ENCODE measurements at places on chromosomes 1 and 21.

GRCh38 chr1:189226779-189227178 lies 1250.9 kb downstream of the BRINP3 start:
- DNase-seq, result no peak

DNA sequence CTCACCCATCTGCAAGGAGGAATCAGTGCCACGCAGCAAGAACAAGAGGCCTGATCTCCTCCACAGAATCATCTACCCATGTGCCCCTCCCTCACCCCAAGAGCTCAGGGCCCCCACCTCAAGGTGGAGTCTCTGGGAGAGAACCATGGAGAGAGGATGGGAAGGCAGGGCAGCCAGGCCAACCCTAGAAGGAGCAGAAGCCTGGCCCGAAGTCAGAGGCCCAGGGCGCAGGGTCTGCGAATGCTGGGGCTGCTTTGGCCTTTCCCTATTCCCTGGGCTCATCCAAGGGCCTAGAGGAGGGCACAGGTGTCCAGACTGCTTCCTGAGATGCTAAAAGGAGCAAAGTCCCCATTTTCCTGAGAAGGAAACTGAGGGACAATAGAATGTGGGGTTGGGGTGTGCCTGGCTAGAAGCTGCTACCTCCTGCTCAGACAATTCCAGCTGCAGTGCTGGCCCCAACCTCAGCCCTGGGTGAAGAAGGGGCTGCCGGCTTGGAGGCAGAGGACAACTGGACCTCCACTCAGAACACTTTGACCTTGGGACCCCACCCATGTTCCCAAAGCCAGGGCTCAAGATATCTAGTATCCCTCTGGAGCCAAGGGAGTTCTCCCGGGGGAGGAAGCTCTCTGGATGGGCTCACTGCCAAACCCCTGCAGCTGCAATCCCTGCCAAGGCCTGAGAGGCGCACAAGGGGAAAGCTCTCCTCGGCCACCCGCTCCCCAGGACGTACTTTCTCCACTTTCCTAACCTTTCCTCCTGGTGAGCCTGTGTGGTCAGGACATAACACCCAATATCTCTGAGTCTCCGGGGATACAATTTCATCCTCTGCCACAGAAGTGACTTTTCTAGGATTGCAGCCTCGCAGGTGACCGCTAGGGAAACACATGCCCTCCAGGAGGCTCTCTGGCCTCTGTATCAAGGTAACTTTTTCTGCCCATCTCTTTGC lies 16.6 kb upstream of the LEMD1 start:
- no peak for DNase-seq

DNA sequence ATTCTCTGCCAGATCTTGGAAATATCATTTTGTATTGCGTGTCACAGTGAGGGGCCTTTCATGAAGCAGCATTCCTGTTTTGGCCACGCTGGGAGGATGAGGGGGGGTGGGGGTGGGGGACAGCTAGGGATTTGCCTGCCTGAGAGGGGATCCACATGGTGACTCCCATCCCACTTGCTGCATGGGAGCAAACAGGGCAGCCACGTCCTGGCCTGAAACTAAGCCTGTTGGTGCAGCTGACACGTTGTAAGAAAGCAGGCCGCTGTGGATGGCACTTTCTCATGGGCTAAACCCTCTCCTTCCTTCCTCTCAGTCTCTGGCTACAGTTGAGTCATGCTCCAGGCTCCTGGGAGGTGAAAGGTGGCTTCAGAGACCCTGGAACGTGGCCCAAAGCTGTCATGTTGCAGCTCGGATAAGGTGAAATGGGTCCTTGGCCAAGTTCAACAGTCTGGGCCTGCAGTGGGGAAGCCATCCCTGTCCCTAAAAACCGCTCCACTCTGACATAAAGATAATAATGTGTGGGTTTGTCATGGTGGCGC lies 346.7 kb upstream of the VAMP3 start:
- no peak for DNase-seq

GRCh38 chr1:236413688-236414087 lies 19.6 kb downstream of the EDARADD start:
- no peak for DNase-seq

DNA sequence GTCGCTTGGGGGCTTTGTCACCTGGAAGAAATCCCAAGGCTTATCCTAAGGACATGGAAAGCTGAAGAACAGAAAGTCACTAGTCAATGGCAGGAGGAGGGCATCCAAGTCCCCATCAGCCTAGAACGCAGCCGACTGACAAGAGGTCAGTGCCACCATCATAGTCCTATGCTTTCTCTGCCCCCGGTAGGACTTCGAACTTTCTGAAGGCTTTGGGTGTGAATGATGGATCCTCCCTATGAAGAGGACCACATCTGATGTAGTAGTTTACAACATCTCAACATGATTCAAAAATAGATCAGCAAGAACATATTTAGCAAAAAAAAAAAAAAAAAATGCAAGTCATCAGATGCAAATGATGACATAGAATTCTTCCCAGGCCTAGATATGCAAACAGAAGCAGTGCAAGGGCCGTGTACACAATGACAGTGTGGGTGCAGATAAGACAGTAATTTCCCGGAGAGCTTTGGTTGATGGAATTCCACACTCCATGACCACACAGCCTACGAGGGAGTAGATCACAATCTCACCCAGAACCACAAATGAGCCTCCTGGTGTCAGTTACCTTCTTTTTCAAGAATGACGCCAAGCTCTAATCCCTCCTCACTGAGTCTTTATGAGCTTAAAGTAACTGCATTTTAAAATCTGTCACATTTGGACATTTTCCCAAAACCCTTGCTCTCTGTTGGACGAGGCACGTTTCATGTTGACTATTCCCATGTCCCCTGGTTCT lies 88.2 kb downstream of the PSMG1 start:
- DNase-seq, result no peak

GRCh38 chr21:32570456-32570855 lies 14.9 kb downstream of the TCP10L start:
- no peak for DNase-seq

GRCh38 chr1:179831225-179831624 lies 46.4 kb downstream of the TOR1AIP2 start:
- DNase-seq, result no peak

DNA sequence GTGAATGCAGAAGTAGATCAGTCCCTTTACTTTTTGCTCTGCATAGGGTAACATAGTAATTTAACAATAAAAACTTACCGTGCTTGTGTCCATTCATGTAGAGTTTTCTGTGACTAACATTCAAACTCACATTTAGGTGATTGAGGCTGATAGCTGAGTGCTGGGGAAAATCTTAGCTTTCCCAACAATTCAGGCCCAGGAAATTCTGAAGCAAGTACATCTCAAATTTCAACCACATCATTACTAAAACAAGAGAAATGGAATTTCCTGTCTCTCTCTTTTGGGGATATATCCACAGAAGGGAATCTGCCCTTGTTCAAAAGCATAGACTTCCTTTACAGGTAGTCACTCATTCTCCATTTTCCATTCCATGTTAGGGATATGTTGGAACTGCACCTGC lies 33.1 kb upstream of the C1orf146 start:
- no peak for DNase-seq

DNA sequence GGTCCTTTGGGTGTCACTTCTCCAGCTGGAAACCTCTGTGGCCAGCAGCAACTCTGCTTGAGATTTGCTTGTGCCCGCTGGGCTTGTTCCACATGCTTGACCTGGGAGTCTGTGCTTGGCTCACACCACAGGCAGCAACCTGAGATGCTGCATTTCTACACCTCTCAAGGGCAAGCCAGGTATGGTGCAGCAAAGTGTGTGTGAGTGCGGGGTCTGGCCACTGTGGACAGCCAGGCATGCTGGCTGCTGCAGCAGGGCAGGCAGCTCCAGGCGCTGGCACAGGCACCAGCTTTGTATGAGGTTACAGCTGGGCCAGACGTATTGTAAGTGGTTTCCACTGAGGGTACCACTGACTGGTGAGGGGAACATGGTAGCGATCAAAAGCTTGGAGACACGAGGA lies 242.0 kb downstream of the PTGER3 start:
- no peak for DNase-seq

DNA sequence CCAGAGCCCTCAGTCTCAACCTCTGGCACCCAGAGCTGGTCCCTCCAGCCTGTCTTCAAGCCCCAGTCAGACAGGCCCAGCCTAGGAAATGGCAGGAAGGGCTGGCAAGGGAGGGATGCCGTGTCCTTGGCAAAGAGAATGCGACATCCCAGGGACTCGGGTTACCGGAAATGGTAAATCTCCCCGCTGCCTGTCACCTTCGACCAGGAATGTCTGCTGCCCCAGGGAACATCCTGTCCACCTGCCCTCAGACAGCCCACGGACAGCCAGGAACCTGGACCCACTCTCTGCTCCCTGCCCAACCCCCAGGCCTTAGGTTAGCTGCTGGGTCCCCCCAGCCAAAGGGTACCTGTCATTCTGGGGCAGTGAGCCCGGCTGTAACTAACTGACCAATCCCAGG lies 23.9 kb downstream of the HSPG2 start:
- DNase-seq, result no peak

DNA sequence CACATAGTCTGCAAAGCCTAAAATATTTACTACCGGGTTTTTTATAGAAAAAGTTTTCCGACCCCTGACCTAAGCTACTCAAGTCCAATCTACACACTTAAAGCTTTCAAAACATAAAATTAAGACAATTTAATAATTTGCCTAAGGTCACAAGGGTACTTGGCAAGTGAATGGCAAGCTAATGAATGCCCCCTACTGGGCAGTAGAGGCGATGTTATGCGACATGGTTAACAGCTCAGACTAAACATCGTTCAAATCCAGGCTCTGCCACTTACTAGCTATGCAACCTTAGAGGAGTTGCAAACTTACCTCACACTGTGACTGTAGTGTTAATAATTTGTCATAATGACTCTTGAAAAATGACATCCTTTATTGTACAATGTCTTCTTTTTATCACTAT lies 317.2 kb upstream of the NFIA start:
- no peak for DNase-seq

DNA sequence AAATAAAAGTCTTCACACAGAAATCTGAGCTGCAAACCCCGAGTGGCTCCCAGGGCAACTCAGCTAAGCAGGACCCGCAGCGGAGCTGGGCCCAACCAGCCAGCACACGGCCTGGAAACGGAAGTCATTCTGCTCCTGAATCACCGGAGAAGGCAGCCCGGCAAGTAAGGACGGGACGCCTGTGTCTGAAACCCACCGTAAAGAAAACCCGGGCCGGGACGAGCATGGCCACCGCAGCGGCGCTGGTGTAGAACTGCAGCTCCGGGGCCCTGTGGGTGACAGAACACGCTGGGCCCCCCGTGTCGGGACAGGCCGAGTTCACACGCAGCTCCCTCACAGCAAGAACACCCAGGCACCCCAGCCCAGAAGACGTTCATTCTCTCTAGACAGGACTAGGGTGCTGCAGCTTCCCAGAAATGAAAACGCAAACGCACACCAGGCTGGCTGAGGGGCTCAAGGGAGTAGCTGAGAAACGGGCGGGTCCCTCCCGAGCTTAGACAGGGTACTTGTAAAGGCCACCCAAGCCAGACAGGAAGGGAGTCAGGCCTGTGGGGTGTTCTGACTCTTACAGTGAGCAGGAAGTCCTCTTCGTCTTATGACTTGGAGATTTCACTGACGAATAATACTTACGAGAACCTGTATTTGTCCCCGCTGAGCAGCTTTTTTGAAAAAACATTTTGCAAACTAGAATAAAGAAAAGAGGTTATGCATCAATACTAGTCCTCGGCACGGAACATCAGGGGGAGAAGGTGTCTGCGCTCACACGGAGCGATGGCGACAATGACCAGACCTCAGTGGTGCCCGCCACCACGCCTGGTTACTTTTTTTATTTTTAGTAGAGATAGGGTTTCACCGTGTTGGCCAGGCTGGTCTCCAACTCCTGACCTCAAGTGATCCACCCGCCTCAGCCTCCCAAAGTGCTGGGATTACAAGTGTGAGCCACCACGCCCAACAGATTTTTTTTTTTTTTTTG lies 10.9 kb upstream of the CDK11B start:
- no peak for DNase-seq

GRCh38 chr1:118335331-118335732 lies 150.3 kb upstream of the SPAG17 start:
- no peak for DNase-seq

DNA sequence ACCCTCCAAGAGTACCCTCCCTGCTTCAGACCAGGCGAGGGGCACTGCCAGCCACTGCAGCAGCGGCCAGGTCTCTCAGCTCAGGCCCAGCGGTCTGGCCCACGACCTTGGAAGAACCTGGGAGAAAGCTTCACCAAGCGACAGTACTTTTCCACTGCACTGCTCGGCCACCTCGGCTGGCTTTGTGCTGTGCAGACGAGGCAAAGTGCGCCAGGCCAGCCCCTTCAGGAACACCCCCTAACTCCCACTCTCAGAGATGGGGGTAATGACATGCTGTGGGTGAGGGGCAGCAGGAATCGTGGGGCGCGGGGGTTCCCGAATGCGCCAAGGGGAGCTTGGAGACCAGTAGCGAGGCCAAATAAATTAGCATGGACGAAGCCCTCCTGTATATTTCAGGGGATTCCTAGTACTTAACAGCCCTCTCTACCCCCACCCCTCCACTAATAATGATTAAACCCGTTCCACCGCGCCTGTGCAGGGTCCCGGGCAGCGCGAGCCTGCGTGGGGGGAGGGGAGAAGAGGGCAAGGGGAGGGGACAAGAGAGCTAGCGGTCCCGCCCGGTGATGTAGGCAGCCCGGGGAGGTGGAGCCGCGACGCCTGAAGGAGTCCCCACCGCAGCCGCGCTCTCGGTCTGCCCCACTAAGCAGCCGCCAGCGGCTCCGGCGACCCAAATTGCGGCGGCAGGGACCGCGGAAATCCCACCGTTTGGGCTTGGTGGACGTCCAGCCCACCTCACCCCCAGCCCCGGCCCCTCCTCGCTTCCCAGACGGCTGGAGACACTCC lies at the start of gene FAM43B:
Gene FAM43B, plus strand, starts transcription at position 629 of the 783 bp plus-strand sequence. CDS start 401 bp downstream, outside the sequence.
- no peak for DNase-seq

GRCh38 chr1:52426371-52426770 lies 22.0 kb downstream of the PRPF38A start:
- no peak for DNase-seq

GRCh38 chr1:246572785-246573184 lies 6.5 kb downstream of the CNST start:
- no peak for DNase-seq

- DNase-seq, result no peak
Measured at GRCh38 chr21:46650476-46651098, 15.1 kb downstream of the PRMT2 start.

DNA sequence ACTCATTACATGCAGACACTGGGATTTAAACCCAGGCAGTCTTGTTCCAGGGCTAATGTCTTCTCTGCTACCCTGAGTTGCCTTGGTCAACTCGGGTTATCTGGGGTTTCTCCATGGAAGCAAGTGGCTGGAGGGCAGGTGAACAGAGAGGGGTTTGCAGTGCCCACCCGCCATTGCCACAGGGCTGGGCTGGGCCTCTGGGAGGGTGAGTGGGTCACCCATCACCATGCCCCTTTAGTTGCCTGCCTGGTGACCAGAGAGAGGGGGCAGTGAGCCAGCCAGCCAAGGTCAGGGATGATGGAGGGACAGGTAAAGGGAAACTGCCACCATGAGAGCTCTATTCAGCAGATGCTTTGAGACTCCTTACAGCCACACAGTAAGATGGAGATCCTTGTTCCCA lies 53.2 kb downstream of the GRIK3 start:
- DNase-seq, result no peak
